ENCODE measurements at places on chromosomes 2 and 18.

DNA sequence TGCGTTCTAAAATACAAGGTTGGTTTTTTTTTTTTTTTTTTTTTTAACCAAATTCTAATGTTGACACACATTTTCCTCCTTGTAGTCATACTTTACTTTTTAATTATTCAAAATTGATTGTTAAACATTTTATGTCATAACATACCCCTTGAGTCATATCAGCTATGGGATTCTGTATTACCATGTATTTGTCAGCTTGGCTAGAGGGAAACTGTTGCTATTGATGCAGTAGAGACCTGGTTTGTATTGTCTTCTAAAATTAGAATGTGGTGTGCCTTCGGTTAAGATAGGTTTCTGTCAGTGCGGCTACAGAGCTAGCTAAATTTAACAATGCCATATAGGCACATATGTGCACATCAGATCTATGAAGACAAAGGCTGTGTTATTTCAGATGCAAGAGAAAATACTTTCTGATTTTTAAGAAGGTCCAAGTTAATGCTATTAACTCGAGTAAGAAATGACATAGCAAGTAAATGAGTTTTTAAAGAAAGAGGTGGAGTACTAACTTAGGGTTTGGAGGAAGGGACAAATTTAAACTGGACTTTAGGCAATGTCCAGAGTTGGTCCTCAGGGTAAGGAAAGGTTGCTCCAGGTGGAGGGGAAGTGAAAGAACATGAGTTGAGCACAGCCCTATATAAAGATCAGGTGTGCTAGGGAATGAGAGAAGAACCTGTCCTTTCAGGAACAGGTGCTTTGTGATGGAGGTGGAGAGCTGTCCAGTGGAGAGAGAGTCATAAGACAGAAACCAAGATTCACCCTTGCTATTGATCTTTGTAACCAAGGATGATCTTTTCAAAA is 152.3 kb downstream of the PRPF40A start:
- DNase-seq, result no peak

DNA sequence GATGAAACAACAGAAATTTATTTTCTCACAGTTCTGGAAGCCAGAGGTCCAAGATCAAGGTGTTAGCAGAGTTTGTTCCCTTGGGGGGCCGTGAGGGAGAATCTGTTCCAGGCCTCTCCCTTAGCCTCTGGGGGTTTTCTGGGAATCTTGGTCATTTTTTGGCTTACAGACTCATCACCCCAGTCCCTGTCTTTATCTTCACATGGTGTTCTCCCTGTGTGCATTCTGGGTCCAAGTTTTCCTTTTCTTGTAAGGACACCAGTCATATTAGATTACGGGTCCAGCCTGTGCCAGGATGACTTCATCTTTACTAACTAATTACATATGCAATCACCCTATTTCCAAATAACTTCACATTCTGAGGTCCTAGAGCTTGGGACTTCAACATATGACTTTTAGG is 292.5 kb upstream of the TRIB2 start:
- DNase-seq, result no peak

- DNase-seq, result no peak
These were observed 37.2 kb downstream of the KYNU start for GRCh38 chr2:142914507-142915313.

DNA sequence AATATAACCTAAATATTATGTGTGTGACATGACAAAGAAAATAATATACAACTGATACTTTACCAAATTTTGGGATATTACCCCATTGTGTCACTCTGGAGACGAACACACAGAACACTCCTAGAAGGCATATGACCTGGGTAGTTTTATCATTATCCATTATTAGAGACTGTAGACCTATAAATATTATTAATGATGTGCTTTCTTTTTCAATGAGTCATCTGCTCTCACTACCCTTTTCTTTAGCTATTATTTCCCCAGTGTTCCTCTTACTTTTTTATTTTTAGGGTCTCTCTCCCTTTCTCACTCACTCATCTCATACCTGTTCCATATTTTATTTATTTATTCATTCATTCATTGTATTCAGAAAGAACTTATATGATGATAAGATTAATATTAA is 143.3 kb upstream of the ITGA4 start:
- DNase-seq, result no peak

GRCh38 chr2:69046221-69046662 is 33.3 kb downstream of the ANTXR1 start:
- DNase-seq, result no peak

DNA sequence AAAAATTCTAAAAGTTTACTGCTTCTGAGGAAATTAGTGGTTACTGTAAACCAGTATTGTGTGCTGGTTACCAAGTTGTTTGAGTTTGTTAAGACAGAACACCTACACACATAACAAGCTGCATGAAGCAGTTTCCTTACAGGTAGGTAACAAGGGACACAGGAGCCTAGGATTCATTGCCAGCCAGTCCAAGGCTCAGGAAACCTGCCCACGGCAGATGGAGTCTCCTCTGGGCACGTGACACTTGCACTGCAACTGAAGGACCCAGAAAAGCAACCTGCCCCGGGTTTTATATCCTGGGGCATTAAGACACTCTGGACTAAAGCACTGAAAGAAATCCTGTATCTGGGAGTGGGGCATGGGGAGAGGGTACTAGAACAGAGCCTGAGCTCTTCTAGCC is 639.3 kb downstream of the ADCYAP1 start:
- DNase-seq, result no peak

- DNase-seq, result peak; percentile 64
These were observed 105.6 kb upstream of the STK17B start for GRCh38 chr2:196277002-196277401.

- no peak for DNase-seq
These were observed 516.9 kb downstream of the ARHGAP15 start for GRCh38 chr2:143645921-143646645.

GRCh38 chr2:133303150-133303549 is 265.1 kb downstream of the NCKAP5 start:
- no peak for DNase-seq

GRCh38 chr2:149192427-149192826 is 138.0 kb upstream of the LYPD6 start:
- no peak for DNase-seq

DNA sequence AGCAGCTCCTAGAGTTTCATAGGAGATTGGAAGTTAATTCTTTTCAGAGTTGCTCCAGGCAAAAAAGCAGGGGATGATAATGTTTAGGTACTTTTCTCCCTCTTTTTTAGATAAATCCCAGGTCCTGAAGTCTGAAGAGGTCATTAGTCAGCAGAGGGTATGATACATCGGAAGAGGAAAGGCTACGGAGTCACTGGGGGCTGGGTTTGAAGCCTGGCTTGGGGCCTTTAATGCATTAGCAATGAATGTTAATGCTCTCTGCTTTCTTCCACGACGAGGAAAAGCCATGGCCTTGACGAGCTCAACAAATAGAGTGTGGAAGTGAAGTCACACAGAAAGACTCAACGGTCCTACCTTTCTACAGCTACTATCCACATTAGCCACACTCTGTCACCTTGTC is 235.1 kb downstream of the NCKAP5 start:
- no peak for DNase-seq
